ENCODE measurements at places on chromosomes 13 and 19. TPM values are rescaled to one million over a fixed set of nuclear protein-coding genes. Genes with fewer than 3 reads are reported as not detected.

The ZNF888 gene
- polyA plus RNA-seq, result 10.0 TPM

The NKPD1 gene
- polyA plus RNA-seq, result 0.18 TPM

The CYP2A7 gene
- polyA plus RNA-seq, result 0.19 TPM

The DUXA gene
- polyA plus RNA-seq, result not detected

The C19orf67 gene
- 0.13 TPM for polyA plus RNA-seq

The LGI4 gene
- 3.0 TPM for polyA plus RNA-seq
